SJCRH30 (cell line): ENCODE measurements at places on chromosomes 12 and 14.

DNA sequence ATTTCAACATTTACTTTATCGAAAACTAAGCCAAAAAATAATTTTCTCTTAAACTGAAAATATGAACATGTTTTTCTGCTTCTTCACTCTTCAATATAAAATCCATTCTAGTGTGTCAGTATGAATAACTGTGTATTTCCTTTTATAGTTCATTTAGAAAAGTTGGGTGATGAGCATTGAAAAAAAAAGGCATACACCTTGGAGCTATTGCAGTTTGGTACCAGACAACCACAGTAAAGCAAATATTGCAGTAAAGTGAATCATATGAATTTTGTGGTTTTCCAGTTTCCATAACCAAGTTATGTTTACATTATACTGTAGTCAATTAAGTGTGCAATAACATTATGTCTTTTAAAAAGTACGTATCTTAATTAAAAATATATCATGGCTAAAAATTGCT lies 195.0 kb upstream of the FOXG1 start:
- H3K4me3 ChIP-seq: no peak overlapping the region
- H3K4me1 ChIP-seq: 0 out of 2 replicates have a peak, but pooled peaks cover 5% of the 10 kb centered on the region
- no peaks in the 10 kb centered on the region for H3K27me3 ChIP-seq
- no peak overlapping the region for H3K27ac ChIP-seq
- no peak for DNase-seq

- no peak overlapping the region for H3K27ac ChIP-seq
- peaks cover 19% of the 10 kb centered on the region for H3K4me1 ChIP-seq
- DNase-seq: no peak
- no peaks in the 10 kb centered on the region for H3K27me3 ChIP-seq
These were observed 155.1 kb downstream of the SYT1 start for GRCh38 chr12:79019672-79020071.

- DNase-seq: no peak
- H3K27me3 ChIP-seq: no peaks in the 10 kb centered on the region
- no peaks in the 10 kb centered on the region for H3K36me3 ChIP-seq
These were observed 93.3 kb upstream of the TRHDE start for GRCh38 chr12:72178871-72179270.

DNA sequence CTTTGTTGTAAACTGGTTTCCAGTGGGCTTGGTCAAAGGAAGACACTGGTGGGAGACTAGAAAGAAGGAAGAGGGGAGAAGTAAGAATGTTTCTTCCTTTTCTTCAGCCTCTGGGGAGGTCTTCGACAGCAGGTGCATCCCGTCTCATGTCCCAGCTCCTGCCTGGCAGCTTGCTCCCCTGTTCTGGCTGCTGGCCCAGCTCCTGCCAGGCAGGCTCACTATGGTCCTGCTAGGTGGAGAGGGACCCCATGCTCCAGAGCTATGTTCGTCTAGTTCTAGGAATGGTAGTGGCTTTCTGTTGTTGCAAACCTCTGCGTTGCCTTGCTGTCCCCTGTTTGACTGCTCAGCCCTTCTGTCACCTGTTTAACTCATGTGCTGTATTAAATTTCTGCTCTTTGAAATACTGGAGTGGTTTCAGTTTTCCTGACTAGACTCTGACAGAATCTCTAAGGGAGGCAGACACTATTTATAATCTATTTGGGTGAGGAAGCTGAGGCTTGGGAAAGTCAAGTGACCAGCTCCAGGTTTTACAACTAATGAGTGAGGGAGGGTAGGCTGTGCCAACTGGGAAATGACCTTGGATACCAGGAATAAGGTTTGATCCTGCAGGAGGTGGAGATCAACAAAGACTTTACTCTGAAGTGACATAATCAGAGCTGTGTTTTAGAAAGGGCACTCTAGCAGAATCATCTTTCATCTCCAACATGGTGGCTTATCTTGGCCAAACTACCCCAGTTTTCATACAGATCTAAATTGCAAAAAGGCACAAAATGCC lies 94.7 kb upstream of the DDHD1 start:
- DNase-seq: no peak
- no peaks in the 10 kb centered on the region for H3K36me3 ChIP-seq
- H3K4me1 ChIP-seq: no peaks in the 10 kb centered on the region
- H3K27ac ChIP-seq: no peak overlapping the region

DNA sequence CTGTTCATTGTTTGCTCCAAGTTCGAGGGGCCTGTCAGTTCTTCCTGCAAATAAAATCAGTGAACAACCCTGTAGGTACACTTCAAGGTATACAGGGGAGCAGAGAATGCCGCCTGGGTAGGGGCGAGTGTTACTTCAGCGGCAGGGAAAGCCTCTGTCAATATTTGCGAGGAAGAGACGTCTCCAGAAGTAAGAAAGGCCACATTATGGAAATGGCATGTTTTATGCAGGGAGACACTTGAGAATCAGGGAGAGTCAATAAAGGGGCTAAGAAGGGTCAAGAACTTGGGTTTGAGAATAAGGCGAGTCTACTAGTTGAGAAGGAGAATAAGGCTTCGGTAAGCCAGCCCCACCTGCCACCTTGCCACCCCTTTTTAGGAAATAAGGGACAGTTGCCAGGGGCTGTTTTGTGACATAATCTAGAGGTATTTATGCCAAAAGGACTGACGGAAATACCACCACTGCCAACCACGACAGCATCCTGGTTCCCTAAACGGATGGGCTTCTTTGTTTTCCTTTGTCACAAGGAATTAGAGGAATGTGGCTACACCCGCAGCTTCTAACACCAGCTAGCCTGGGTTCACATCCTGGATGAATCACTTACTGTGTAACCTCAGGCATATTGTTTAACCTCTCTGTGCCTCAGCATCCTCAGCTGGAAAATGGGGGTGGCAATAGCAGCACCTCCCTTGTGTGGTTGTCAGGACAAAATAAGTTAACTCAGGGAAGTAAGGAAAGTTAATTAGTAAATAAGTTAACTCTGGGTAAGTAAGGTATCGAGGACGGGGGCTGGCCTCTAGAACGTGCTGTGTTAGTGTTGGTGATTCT lies 67.7 kb downstream of the EID3 start:
- H3K27ac ChIP-seq: no peak overlapping the region
- peak; percentile 10 for DNase-seq
- H3K27me3 ChIP-seq: no peaks in the 10 kb centered on the region
- 0 out of 2 replicates have a peak, but pooled peaks cover 4% of the 10 kb centered on the region for H3K4me1 ChIP-seq

- peak overlapping the region; percentile 93 for H3K27ac ChIP-seq
- no peak for DNase-seq
- H3K4me1 ChIP-seq: peaks cover 5% of the 10 kb centered on the region; the same call in 1 of the 2 replicates
- H3K36me3 ChIP-seq: peaks cover 18% of the 10 kb centered on the region
These were observed 390 bp downstream of the JKAMP start for GRCh38 chr14:59484639-59485175.

- no peaks in the 10 kb centered on the region for H3K27me3 ChIP-seq
- DNase-seq: peak; percentile 44
- no peaks in the 10 kb centered on the region for H3K36me3 ChIP-seq
- H3K4me3 ChIP-seq: peak overlapping the region; percentile 62
These were observed 103.5 kb downstream of the FGD4 start for GRCh38 chr12:32502693-32503502.

- H3K4me1 ChIP-seq: no peaks in the 10 kb centered on the region
- DNase-seq: no peak
- H3K36me3 ChIP-seq: no peaks in the 10 kb centered on the region
- H3K27me3 ChIP-seq: no peaks in the 10 kb centered on the region
- no peak overlapping the region for H3K27ac ChIP-seq
These were observed 311.4 kb downstream of the RGS6 start for GRCh38 chr14:72243309-72244293.

- H3K27me3 ChIP-seq: no peaks in the 10 kb centered on the region
- no peaks in the 10 kb centered on the region for H3K4me1 ChIP-seq
- DNase-seq: no peak
- no peak overlapping the region for H3K4me3 ChIP-seq
- no peak overlapping the region for H3K27ac ChIP-seq
- no peaks in the 10 kb centered on the region for H3K36me3 ChIP-seq
These were observed 1037.8 kb downstream of the BCL11B start for GRCh38 chr14:98234208-98234607.

DNA sequence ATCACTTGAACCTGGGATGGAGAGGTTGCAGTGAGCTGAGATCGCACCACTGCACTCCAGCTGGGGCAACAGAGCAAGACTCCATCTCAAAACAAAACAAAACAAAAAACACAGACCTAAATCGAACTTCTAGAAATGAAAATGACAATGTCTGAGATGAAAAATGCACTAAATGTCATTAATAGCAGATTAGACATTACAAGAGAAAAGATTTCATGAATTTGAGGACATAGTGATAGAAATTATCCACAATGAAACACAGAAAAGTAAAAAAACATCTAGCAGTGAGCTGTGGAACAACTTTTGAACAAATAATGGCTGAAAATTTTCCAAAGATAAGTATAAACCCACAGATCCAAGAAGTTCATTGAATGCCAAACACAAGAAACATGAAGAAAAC lies 35.2 kb downstream of the BICDL1 start:
- no peaks in the 10 kb centered on the region for H3K27me3 ChIP-seq
- no peaks in the 10 kb centered on the region for H3K4me1 ChIP-seq
- no peak overlapping the region for H3K4me3 ChIP-seq
- no peak for DNase-seq
- H3K36me3 ChIP-seq: no peaks in the 10 kb centered on the region

- no peaks in the 10 kb centered on the region for H3K27me3 ChIP-seq
- peak; percentile 67 for DNase-seq
- H3K4me3 ChIP-seq: peak overlapping the region; percentile 64
- no peaks in the 10 kb centered on the region; the same call in 1 of the 2 replicates for H3K36me3 ChIP-seq
These were observed 33.2 kb downstream of the WBP11 start for GRCh38 chr12:14769969-14770495.

- no peak for DNase-seq
- H3K27ac ChIP-seq: no peak overlapping the region
- H3K36me3 ChIP-seq: peaks cover 4% of the 10 kb centered on the region
- no peaks in the 10 kb centered on the region for H3K27me3 ChIP-seq
- peaks cover 34% of the 10 kb centered on the region for H3K4me1 ChIP-seq
These were observed 14.8 kb downstream of the MMP14 start for GRCh38 chr14:22850944-22851764.

DNA sequence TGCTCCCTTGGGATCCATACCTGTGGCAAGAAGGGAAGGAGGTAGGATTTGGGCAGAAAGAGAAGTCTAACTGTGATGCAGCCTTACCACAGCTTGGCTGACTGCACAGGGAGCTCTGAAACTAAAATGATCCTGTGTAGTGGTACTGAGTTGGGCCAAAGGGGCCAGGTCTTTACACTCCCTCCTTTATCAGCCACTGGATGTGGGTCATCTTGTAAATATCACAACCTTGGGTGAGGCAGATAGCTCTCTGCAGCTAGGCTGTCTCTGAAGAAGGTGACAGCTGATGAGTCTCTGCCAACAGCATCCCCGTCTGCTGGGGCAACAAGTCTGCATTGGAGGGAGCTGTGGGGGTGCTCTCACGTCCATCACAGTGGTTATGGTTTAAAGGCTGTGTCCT lies 95.9 kb upstream of the CAND1 start:
- no peaks in the 10 kb centered on the region for H3K36me3 ChIP-seq
- no peak for DNase-seq
- H3K27ac ChIP-seq: no peak overlapping the region
- no peaks in the 10 kb centered on the region for H3K4me1 ChIP-seq
- no peak overlapping the region for H3K4me3 ChIP-seq

DNA sequence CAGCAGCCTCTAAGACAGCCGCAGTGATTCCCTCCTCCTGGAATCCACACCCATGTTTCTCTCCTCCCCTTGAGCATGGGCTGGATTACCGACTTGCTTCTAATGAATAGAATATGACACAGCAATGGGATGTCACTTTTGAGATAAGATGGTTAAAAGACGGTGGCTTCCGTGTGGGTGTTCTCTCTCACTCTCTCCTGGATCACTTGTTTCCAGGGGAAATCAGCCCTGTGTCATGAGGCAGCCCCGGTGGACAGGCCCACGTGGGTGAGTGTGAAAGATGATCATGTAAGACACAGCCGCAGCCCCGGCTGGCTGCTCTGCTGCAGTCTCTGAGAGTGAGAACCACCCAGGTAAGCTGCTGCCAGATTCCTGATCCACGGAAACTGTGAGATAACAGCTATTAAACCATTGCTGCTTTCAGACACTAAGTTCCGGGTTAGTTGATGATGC lies 10.7 kb downstream of the MOAP1 start:
- H3K4me1 ChIP-seq: peaks cover 16% of the 10 kb centered on the region
- no peak overlapping the region for H3K27ac ChIP-seq
- no peak overlapping the region for H3K4me3 ChIP-seq
- no peaks in the 10 kb centered on the region; the same call in 1 of the 2 replicates for H3K27me3 ChIP-seq
- no peaks in the 10 kb centered on the region for H3K36me3 ChIP-seq

DNA sequence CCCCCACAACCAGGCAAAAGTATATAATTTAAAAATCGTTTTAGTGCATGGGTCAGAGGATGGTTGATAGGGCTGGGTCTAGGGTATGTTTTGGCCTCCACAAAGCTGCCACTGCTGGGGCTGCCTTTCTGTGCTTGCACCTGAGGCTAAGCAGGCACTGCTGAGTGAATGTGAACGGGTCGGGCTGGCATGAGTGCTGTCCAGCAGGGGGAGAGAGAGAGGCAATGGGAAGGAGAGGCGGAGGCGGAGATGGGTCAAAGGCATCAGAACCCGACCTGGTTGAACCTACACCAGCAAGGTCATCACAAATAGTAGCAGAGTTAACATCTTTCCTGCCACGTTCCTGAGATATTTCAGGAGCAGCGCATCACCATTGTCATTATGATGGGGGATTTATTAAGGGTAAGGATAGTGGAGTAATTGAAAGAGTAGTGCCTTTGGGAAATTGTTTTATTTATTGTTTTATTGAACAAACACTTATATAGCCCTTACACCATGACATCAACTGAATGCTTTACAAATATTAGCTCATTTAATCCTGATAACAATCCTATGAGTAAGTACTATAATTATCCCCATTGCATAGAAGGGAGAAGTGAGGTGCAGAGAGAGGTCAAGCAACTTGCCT lies 5.8 kb upstream of the NRXN3 start:
- H3K27ac ChIP-seq: no peak overlapping the region
- H3K27me3 ChIP-seq: no peaks in the 10 kb centered on the region
- no peaks in the 10 kb centered on the region for H3K4me1 ChIP-seq
- H3K36me3 ChIP-seq: no peaks in the 10 kb centered on the region
- DNase-seq: peak; percentile 34
- no peak overlapping the region for H3K4me3 ChIP-seq

DNA sequence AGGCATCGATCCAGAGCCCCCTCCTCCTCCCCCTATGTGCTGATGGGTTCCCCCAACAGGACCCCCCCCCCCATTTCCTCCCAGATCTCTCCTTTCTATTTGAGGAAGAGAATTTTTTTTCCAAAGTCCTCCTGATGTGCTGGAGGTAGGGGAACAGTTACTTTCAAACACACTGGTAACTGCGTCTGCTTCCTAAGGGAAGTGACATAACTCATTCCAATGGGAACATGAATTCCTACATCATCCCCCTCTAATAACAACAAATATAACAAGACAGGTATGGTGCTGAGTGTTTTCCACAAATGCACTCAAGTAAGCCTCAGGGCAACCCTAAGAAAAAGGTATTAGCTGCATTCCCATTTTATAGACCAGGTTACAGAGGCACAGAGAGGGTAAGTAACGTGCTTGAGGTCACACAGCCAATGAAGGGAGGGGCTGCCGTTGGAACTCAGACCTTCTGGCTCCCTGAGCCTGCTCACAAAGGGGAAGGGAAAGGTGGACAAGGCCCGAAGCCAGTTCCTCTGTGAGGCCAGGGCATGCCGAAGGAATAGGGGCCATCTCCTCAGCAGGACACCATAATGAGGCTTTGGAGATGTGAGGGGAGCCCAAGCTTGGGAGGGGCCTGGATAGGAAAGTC lies 121.1 kb upstream of the NCOR2 start:
- no peak overlapping the region for H3K4me3 ChIP-seq
- H3K27me3 ChIP-seq: no peaks in the 10 kb centered on the region
- peaks cover 22% of the 10 kb centered on the region for H3K4me1 ChIP-seq
- no peaks in the 10 kb centered on the region for H3K36me3 ChIP-seq
- peak overlapping the region; percentile 9; the same call in 1 of the 2 replicates for H3K27ac ChIP-seq
